ENCODE measurements at places on chromosomes 4 and X.

- no peak for DNase-seq
Measured at GRCh38 chr4:78613522-78614321, 62.2 kb downstream of the ANXA3 start.

- DNase-seq: no peak
Measured at GRCh38 chr4:1826531-1827350, 29.2 kb downstream of the LETM1 start.

- DNase-seq: no peak
Measured at GRCh38 chr4:163901319-163901718, 406.8 kb downstream of the TMA16 start.

DNA sequence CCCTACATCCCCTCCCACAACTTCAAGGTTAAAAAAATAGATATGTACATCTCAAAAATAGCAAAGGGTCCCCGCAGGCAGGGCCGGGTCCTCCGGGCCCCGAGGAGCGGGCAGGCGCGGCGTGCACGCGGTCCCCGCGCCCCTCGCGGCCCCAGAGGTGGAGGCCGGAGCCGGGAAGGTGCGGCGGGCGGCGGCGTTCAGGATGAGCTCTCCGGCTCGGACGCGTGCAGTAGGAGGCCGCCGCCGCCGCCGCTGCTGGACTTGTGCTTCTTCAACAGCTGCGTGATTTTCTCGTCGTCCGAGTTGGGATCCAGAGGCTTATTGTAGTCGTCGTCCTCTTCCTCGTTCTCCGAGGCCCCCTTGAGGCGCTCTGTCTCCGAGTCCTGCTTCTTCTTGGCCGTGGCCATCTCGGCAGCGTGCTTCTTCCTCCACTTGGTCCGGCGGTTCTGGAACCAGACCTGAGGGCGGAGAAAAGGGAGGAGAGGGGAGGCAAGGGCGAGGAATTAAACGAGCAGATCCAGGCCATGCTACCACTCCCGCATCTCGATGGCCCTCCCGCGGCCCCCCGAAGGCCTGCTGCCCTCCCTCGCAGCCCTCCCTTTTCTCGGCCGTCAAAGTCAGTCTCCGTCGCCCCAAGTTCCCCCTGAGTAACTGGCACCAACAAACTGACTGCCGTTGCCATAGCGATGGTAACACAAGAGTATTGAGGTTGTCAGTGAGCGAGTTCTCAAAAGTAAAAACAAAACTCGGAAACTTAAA lies 5.8 kb downstream of the NKX6-1 start:
- DNase-seq: peak; percentile 69

GRCh38 chr4:176002007-176002613 lies 63.5 kb upstream of the WDR17 start:
- DNase-seq: peak; percentile 70

- DNase-seq: no peak
Measured at GRCh38 chr4:141560056-141560455, 76.3 kb upstream of the IL15 start.

DNA sequence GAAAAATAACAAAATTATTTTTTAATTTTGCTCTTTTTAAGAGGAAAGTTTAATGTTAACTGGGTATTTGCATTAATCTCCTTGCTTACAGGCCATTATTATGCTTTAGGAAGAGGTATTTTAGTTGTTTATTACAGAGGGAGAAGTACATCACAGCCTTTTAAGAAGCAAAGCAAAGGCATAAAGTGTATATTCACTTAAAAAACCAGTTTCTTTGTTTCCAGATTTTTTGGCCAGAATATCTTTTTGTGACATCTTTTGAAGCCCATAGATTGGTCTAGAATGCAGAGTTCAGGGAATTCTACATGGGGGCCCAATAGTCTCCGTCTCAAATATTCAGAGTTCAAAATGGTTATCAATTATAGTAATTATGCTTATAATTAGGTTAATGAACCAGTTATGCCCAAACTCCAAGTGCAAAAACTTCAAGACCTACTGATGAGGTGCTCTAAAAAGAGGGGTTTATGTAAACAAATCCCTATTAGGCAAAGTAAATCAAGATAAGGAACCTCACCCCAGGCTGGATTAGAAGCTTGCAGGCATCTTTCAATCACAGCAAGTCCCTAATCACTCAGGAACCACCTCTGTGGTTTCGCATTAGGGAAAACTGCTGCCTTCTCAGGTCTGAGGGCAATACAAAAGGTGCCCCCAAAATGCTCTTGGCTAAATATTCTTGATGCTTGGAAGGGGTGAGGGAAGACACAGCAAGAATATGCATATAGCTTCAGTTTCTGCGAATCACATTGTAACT lies 1.4 kb downstream of the CXXC4 start:
- DNase-seq: no peak

- DNase-seq: no peak
Measured at GRCh38 chr4:108706289-108706688, 55.9 kb downstream of the OSTC start.

DNA sequence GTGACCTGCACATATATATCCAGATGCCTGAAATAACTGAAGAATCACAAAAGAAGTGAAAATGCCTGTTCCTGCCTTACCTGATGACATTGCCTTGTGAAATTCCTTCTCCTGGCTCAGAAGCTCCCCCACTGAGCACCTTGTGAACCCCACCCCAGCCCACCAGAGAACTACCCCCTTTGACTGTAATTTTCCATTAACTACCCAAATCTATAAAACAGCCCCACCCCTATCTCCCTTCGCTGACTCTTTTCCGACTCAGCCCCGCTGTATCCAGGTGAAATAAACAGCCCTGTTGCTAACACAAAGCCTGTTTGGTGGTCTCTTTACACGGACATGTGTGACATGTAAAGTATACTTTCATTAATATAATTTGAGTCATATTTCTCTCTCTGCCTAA lies 320.3 kb upstream of the TECRL start:
- peak; percentile 19 for DNase-seq

DNA sequence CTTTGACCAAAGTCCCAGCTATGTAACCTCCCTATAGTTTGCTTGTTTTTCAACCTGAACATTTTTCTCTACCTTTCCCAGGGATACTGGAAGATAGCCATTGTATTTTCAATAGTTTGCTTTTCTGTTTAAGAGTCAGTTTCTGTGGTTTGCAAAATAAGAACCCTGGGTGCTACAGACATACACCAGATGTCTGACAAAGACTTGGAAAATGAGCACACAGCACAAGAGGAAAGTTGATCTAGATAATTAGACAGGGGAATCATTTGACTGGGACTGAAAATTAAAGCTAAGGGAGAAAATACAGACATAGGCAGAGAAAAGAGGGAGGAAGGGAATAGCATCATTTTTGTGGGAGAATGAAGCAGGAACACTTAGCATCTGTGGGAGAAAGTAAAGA lies 218.3 kb upstream of the CNKSR2 start:
- no peak for DNase-seq

DNA sequence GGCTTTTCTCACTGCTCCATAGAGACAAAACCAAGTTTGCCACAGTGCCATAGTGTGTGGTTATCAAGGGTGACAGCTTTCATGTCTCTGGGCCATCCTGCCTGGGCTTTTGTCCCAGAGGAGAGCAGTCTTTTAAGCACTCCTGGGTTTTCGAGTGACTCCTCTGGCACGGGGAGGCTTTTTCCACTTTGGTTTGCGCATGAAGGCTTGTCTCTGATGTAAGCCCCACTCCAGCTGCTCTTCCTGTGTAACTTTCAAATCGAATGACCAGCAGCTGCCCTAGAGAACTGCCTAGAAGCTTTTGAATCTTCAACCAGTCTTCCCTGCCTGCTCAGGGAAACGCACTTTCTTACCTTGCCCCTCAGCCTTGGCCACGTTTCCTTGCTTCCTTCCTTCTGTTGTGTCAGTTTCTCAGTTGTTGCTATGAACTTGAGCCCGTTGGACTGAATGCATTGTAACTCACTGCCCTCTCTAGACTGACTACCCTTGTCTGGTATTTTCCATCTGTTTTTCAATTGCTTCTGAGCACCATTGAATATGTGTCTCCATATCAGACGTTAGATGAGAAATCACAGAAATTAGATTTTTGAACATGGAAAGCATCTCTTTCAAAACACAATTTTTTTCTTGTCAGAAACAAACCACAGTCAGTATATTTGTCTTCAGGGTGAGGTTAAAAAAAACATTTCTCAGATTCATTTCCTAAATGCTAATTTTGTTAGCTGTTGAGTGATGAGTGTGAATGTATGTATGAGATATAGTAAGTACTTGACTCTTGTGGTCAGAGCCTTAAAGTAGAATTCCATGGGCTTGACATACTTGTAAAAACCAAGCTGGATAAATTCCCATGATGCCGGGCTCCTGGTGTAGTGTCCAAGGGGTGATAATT lies 45.3 kb downstream of the SLC9A6 start:
- DNase-seq: no peak

DNA sequence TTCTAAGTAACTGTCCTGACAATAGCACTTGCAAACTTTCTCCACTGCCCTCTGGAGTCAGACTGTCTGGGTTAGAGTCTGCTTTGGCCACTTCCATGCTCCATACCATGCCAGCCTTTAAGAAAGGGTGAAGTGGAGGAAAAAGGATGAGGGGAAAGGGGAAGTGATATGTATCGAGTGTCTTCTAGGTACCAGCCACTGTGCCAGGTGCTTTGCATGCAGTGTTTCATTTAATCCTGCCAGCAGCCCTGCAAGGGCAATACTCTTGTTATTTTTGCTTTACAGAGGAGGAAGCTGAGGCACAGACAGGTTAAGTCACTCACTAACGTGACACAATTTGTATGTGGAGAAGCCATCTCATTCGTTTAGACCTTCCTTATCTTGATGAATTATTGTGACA lies 55.6 kb downstream of the RTL9 start:
- no peak for DNase-seq

Data from WTC11 (cell line).